ENCODE measurements at places on chromosomes 5 and 9.

GRCh38 chr9:108168236-108168850 lies 678.8 kb upstream of the KLF4 start:
- no peak for DNase-seq

- DNase-seq, result no peak
Observed at GRCh38 chr5:115184770-115185169, 15.1 kb upstream of the TRIM36 start.

DNA sequence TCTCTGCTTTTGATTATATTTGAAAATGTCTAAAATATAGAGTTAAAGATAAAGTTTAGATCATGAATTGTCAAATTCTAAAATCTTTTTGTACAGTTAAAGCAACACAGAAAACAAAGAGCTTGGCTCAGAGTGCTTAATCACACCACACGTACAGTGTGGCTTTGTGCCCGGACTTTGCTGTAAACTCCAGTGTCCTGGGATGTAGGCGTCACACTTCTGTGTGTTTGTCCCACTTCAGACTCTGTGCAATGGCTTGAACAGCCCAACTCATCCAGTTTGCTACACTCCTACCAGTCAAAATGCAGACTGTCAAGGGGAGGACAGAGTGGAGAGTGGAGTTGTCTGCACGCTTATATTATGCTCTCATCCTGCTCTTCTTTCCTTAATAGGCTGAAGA lies 45.3 kb downstream of the SMARCA2 start:
- DNase-seq, result no peak

GRCh38 chr9:133658442-133659431 lies 22.6 kb downstream of the DBH start:
- DNase-seq, result no peak

- no peak for DNase-seq
Observed at GRCh38 chr5:153543959-153544470, 53.5 kb downstream of the GRIA1 start.

- no peak for DNase-seq
Observed at GRCh38 chr5:6142353-6142752, 236.0 kb downstream of the MED10 start.

DNA sequence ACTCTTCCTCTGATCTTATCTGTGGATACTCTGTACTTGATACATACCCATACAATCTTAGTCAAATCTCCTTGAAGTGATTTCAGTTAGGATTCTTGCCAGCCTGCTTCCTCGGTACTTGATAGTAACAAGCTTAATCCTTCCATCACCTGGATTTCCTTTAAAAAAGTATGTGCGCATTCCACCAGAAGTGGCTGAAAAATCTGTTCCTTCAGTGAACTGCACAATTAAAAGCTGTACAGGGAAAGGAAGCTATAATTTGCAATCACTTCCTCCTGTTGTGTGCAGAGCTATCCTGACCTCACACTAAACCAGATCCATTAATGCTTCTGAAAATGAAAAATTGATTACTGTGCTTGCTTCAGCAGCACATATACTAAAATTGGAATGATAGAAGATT lies 47.3 kb downstream of the PWWP2A start:
- DNase-seq, result no peak

DNA sequence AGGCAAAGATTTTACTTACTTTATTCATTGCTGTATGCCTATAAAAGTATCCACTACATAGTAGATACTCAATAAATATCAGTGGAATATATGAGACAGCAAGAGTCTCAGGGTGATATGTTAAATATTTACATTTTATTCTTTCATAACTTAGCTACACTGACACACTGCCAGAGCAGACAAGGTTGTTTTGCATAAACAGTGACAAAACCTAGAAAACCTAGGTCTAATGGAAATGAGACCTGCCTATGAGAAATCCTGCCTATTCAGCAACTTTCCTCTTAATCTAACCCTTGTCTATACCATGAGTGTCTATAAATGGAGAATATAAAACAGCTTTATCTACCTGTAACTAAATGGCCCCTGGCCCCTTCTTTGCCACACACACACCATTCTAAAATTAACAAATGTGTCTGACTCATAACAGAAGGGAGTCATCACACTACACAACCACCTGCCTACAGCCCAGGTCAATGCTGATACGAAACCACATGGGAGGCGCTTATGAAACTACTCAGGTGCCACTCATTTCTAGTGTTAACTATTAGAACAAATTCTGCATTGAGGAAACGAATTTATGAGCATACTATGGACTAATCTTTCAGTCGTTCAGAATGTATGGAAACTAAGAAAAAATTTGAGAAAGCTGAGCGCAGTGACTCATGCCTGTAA lies 60.3 kb downstream of the UBAP2 start:
- no peak for DNase-seq
